ENCODE measurements at places on chromosomes 6 and 20.

- no peak for DNase-seq
Observed at GRCh38 chr6:14597090-14597489, 479.5 kb downstream of the CD83 start.

- no peak for DNase-seq
Observed at GRCh38 chr6:55518529-55519060, 60.4 kb downstream of the HMGCLL1 start.

DNA sequence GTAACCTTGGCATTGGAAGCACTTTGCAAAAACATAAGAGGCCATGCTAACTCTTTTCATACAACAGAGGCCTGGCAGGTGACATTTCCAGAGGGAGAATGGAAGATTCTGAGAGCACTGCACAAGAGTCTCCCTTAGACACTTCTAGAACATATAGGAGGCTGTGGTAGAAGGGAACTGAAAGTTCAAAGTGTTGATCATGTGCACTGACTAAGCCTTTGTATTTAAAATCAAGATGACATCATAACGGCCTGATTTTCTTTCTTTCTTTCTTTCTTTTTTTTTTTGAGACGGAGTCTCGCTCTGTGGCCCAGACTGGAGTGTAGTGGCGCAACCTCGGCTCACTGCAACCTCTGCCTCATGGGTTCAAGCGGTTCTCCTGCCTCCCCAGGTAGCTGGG, 26.8 kb upstream of the DNAAF9 start:
- DNase-seq = no peak

- no peak for DNase-seq
Observed at GRCh38 chr6:102417368-102417998, 1024.0 kb downstream of the GRIK2 start.

DNA sequence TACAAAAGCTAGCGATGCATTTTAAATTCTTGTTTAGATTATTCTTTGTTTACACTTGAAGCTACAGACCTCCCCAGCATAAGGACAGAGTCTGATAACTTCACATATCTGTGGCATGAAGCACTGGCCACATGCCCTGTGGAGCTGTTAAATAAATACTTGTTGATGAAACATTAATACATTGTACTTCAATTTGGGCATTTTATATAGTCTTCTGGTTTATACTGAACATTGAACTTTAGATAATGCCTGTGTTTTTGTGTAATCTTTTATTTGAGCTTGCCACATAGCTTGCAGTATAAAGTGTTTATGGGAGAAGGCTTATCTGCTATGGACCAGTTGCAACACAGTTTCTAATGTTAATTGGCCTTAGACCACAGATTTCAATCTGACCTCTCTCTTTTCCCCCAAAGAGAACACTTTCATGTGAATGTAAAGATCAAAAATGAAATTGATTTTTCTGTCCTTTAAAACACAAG, 48.2 kb downstream of the FRK start:
- no peak for DNase-seq

- no peak for DNase-seq
Observed at GRCh38 chr6:47138046-47138445, 95.9 kb upstream of the ADGRF1 start.

GRCh38 chr20:35042268-35042667, 50.3 kb downstream of the TRPC4AP start:
- no peak for DNase-seq

DNA sequence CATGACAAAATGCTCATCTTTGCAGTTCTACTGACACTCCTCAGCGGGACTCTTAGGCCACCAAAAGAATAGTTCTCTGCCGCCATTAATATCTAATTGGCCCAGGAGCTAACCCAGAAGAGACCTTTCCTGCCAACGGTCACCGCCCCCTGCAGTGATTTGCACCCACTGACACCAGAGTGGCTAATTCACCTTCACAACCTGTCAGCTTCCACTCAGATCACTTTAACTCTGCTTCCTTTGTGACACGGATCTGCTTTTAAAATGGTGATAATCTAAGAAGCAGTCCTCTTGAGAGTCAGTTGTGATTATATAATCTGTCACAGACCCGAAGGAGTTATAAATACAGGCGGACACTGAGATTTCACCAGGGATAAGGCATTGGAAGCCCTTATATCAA, 172.8 kb downstream of the FRK start:
- DNase-seq = no peak

- no peak for DNase-seq
Observed at GRCh38 chr6:90885611-90886056, 298.8 kb upstream of the MAP3K7 start.

GRCh38 chr6:40406175-40406574, 181.0 kb downstream of the LRFN2 start:
- DNase-seq = no peak

- DNase-seq = no peak
Observed at GRCh38 chr6:132364306-132365074, 36.8 kb downstream of the MOXD1 start.

- no peak for DNase-seq
Observed at GRCh38 chr20:29299811-29300578, 1957.5 kb upstream of the DEFB115 start.

DNA sequence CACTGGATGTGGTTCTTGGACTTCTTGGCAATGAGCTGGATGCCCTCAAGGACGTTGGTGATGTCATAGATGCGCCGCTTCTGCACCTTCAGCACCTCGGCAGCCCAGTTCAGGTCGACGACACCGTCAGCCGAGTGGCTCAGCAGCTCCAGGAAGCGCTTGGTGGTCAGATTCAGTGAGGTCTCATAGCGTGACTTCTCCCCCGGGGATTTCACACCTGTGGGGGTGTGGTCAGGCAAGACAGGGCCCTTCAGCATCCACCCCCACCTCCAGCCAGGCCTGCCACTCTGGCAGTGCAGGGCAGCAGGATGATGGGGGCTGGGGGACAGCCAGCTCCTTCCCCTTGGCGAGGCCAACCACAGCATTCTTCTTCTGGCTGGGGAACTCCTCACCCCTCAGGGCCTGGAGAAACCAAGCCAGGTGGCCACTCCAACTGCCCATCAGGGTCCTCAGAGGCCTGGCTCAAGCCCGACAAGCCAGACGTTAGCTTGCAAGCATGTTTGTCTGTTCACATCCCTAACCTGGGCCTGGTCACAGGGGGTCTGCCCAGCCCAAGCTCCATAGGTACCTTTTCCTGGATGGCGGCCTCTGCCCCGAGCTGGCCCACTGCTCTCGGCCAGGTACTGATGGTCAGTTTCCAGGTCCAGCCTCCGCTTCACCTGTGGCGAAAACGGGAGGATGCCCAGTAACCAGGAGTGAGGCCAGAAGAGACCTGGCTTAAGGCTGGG, 5.7 kb upstream of the NECAB3 start:
- DNase-seq = no peak

GRCh38 chr6:52191824-52192223, 5.6 kb downstream of the IL17A start:
- DNase-seq = no peak

DNA sequence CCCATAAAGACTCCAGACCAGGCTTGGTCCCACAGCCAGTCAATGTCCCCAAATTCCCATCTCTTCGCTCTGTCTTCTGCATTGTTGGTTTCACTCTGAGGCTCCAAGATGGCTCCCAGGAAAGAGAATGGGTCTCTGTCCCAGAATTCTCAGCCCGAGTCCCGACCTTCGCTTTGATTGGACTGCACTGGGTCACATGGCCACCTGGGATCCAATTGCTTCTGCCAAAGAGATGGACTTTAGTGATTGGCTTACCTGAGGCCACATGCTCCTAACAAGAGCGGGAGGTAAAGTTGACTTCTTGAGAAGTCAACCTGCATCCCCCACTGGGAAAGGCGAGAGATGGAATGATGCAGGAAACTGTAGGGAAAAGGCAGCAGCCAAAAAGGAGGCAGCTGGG, 104.7 kb upstream of the PMEPA1 start:
- DNase-seq = no peak

DNA sequence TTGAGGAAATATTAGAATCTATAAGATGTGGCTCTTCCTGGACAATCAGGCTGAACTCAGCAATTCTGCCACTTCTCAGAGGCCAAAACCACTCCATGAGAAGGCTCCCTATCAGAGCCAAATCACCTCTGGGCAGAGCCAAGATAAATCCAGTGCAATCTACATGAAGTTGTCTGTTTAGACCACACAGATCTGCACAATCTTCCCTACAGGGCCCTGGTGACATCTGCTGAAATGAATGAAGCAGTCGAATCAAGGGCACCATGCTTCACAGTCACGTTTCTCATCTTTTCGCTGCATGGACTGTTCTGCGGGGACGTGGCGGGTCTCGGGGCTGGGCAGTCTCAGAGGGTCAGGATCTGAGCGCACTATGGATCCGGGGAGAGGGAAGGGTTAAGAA, 60.1 kb upstream of the CD93 start:
- no peak for DNase-seq

All from stimulated activated CD4-positive, alpha-beta T cell treated with anti-CD3 and anti-CD28 coated beads, Interleukin-2, amount 100 ng/mL, for 24 hours (primary cell).